ENCODE measurements at places on chromosomes 2 and 18.

DNA sequence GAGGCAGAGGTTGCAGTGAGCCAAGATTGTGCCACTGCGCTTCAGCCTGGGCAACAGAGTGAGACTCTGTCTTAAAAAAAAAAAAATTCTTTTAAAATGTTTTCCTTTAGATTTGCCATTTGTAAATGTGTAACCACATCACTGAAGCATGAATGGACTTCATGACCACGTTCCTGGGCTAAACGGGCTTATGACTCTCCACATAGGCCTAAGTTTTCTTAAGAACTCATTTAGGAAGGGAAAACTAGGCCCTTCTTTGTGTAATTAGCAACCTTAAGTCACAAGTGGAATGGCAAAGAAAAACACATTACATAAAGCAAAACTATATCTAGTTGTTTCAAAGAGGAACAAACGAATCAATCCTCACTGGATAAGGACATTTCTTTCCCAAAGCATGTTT is 99.5 kb downstream of the MEIS1 start:
- DNase-seq = no peak

DNA sequence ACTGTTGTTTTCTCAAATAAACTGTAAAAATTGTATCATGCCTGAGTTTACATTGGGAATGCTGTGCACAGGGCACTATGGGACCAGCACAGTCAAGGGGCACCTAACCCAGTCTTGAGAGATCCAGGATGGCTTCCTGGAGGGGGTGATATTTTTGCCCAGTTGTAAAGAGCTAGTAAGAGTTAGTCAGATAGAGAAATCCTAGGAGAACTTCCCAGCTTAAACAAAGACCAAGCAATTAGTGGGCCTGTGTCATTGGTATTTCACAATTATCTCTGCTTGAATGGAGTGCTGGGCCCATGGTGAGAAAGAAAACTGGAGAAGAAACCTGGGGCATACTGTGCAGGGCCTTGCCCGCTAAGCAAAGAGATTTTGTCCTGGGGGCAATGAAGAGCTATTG is 12.2 kb downstream of the XDH start:
- no peak for DNase-seq

DNA sequence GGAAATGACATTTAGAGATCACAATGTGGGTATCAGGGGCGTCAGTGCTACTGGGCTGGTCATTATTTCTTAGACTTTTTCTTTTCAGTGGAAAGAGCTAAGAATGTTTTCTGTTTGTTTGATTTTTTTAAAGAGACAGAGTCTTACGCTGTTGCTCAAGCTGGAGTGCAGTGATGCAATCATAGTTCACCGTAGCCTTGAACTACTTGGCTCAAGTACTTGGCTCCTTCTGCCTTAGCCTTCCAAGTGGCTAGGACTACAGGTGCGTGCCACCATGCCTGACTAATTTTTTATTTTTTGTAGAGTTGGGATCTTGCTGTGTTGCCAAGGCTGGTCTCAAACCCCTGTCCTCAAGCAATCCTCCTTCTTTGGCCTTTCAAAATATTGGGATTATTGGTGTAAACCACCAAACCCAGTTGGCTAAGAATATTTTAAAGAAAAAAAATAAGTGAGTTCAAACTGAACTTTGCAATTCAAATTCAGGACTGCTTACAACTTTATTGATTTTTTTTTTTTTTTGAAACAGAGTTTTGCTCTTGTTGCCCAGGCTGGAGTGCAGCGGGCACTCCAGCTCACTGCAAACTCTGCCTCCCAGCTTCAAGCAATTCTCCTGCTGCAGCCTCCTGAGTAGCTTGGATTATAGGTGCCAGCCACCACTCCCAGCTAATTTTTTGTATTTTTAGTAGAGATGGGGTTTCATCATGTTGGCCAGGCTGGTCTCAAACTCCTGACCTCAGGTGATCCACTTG is 154.2 kb downstream of the MIB1 start:
- DNase-seq = no peak

DNA sequence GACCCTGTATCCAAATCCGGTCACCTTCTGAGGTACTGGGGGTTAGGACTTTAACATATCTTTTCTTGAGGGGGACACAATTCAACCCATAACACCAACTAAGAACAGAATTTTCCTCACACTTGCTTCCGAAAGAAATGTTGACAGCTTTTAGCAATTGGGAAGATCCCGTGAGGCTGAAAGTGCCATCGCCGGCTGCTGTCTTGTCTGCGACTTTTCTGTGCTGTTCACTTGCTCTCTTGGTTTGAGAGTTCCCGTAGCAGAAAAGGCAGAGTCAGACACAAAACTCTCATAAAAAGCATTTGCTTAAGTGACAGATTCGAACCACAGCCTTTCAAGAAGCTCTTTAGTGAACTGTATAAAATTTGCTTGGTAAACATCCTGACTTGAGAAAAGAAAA is 253.4 kb downstream of the ARHGAP15 start:
- no peak for DNase-seq

GRCh38 chr18:8890957-8891464 is 185.7 kb downstream of the MTCL1 start:
- DNase-seq = peak; percentile 82

- DNase-seq = no peak
These were observed 197.7 kb downstream of the NAPG start for GRCh38 chr18:10723496-10723895.

DNA sequence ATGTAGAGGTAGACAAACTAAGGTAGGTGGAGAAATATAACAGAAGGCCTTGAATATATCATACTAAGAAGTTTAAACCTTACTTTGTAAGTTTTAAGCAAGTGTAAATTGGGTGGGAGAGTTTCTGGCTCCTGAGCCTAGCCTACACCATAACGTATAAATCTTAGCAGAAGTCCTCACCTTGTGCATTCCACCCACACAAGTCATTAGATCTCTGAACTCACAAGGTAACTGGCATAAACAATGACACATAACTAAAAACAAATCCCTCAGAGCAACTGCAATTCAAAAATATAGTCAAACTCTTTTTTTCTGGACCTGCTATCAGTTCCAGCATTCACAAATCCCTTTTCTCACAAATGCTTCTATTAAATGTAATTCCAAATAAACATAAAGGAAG is 9.4 kb downstream of the REV1 start:
- DNase-seq = no peak

GRCh38 chr18:69981948-69982347 is 34.3 kb upstream of the CD226 start:
- no peak for DNase-seq

DNA sequence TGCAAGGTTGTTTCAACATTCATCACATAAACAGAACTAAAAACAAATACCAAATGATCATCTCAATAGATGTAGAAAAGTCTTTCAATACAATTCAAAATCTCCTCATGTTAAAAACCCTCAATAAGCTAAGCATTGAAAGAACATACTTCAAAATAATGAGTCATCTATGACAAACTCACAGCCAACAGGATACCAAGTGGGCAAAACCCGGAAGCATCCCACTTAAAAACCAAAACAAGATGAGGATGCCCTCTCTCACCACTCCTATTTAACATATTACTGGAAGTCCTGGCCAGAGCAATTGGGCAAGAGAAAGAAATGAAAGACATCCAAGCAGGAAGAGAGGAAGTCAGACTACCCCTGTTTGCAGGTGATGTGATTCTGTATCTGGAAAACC is 992.2 kb upstream of the PIK3C3 start:
- DNase-seq = no peak

DNA sequence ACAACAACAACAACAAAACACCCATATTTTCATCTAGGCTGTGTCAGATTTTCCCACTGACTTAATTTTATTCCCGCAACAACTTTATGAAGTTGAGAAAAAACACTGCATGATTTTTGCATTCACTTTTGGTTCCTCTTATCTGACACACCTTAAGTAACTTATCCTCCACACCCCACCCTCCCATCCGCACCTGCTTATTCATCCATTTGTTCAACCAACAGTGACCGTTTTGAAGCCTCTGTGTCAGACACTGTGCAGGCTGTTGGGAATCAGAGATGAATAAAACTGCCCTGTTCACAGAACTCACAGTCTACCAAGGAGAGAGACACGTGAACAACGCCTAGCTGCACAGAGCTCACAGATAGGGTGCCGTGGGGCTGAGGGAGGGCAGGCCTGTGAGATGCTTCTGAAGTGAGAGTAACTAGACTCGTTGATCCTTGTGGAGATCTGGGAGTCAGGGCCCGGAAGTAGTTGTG is 7.4 kb downstream of the CNNM4 start:
- DNase-seq = no peak
